ENCODE measurements at places on chromosomes 2 and 18. TPM values are rescaled to one million over a fixed set of nuclear protein-coding genes. Genes with fewer than 3 reads are reported as not detected.

DNA sequence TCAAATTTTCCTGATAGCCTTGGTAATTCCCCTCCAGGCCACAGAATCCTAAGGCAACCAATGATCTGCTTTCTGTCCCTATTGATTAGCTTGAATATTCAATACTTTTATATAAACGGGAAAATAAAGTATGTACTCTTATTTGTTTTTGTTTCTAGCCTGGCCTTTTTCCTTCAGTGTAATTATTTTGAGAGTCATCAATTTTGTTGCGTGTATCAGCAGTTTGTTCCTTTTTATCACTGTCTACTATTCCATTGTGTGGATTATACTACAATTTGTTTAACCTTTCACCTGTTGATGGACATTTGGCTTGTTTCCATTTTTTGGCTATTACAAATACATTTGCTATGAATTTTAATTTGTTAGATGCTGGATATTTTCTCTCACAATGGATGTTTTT is 39.2 kb upstream of the LRRC30 start:
- no peak for DNase-seq

GRCh38 chr2:237642038-237642734 is 14.8 kb downstream of the LRRFIP1 start:
- no peak for DNase-seq

DNA sequence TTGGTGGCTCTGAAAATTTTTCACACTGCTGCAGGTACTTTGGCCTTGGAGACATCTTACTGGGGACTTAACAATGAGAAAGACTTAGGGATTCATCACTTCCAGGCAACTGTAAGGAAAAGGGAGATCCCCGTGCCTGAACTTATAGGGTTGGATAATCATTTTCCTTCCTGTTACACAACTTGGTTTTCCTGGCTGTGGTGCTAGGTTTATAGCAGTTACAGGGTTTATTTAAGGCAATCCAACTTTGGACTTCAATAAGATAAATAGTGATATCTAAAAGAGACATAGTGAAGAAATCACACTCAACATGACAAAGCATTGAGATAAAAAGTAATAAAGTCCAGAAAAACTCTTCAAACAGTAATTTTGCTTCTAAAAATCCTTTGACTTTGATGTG is 70.2 kb upstream of the RAPH1 start:
- no peak for DNase-seq

DNA sequence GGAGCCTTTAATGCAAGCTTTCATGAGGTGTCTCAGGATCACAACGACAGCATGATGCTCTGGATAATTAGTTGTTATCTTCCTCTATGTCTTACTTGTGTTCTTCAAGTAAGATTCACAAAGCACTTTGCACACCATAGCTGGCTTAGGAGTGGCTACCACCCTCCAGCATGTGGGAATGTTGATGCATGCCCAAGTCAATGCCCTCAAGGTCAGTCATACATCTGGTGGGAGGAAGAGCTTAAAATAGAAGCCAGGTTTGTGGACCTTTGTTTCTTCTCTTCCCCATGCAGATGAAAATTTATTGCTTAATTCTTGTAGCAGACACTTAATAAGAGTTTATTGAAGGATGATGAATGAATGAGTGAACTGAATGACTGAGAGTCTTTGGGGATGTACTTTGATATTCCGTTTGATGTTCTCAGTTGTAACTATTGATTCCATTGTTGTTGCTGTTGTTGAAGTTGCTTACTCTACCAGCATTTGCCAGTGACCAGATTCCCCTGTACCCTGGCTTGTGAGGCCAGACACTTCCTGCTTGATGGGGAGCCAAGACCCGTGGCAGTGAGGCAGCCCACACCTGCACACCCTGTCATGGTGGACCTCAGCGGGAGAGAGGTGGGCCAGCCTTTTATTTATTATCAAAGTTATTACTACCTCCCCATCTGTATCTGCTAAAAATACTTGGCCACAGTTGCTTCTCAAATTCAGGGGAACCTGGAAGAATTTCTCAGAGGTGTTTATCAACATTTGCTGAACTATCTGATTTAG is 137.8 kb downstream of the LAMA3 start:
- DNase-seq = no peak

GRCh38 chr2:170335351-170335750 is 157.4 kb downstream of the MYO3B start:
- DNase-seq = no peak

DNA sequence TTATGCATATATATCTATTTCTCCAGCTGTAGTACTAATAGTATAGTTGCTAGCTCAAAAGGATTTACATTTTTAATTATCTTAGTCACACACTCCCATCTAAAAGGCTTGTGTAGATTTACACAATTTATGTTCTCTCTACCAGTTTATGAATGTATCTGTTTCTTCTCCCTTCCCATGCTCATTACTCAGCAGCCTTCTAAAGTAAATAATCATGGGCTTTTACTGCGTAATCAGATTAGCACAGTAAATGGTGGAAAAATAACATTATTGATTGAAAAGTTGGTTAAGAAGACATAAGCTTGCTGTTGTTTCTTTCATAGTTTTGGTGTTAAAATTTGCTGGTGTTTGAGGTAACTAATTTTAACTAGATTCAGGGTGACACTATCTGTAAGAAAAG is 81.8 kb downstream of the PTPN4 start:
- DNase-seq = no peak

DNA sequence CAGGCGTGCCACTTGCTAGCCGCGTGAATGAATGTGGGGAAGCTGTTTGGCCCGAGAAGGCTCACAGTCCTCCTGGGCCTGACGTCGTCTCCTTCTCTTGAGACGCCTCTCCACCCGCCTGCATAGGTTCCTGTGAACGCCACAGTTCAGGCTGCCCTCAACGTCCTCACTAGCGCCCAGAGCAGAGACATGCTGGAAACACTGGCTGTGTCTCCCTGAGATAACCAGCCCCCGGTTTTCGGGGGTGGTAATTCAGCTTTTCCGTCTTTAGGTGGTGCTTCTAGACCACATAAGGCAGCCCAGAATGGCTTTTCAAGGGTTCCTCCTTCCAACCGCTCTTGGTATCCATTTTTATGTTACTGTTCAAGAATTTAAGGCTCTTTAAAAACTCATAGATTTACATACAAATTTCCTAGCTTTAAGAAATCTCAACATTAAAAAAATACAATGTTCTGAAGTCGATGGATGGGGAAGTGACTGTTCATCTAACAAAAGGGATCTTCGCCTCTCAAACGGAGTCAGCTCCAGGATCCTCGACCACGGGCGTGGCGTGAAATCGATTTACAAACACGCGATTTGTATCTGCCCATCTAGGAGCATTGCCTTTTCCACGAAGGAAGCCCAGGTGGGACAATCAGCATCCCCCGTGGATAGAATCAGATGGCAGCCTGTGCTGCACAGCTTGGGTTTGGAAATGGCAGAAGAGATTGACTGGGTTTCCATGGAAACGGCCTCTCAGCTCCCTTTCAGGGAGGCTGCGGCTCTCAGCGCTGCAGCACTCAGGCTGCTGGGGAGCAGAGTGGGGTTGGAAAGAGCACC is 110.6 kb upstream of the PXDN start:
- DNase-seq = no peak

DNA sequence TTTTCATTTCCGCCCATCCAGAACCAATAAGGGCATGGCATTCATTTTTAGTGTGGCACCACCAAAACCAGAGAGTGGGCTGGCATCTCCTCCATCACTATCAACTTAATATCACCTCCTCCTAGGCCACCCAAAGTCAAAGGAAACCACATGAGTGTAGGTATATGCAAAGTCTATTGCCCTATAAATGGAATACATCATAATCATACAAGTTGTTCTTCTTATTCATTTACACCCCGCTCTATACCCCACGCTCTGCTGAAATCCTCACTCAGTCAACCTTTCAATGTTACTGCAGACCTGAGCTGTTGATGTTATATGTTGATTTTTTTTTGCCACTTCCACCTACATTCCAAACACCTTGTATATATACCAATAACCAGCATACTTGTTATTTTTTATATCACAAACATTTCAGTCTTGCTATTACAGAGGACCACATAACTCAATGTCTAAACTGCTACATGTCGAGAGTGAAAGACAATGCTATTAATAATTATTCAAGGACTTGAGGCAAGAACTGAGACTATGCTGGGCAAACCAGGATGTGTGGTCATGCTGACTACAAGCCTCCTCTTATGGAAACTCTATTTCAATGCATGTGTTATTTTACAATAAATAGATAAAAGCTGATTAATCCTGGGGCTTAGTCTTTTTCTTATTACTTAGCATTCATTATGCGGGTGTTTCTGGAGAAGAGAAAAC is 466.5 kb upstream of the ID2 start:
- no peak for DNase-seq

GRCh38 chr2:152492911-152493310 is 157.9 kb downstream of the FMNL2 start:
- DNase-seq = no peak

DNA sequence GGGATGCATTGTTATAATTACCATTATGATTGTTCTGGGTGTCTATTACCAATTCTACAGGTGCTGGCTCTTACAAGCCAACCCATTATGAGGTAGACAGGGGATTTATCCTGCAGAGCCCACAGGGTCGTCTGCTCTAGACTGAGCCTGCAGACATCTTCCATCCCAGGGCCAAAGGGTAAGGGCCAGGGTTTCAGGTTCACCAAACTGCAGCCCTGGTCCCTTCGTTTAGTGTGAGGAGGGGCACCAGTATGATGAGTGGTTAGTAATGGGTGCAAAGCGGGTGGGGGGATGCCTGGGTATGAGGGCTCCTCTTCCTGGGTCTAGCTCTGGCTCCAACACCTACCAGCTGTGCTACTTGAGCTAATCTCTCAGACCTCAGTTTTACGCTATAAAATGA is 1.2 kb upstream of the ARID5A start:
- DNase-seq = peak; percentile 26

- DNase-seq = no peak
Measured at GRCh38 chr2:225070811-225071210, 28.5 kb upstream of the DOCK10 start.

DNA sequence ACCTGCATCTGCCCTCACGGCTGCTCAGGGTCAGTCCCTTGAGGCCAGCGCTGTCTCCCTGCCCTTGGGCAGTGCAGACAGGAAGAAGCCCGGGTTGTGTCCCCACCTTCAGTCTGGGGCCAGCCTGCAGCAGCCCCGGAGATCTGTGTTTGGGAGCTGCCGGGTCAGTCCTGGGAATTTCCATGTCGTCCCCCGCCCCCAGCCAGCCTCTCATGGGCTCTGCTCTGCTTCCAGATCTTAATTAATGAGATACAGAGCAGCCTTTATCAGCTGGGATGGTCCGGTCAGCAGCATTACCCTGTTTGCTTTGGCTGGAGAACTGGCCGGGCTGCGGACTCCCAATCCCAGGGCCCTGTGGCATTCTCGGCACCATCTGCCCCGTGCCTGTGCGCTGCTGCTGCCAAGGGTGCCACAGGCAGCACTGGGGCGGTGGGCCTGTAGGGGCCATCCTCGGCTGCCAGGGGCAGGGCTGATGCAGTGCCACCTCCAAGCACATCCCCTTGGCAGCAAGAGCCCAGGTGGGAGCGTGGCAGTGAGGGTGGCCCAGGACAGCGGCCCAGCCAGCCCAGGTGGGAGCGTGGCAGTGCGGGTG is 2.4 kb downstream of the BOK start:
- DNase-seq = peak; percentile 59

GRCh38 chr2:47833516-47833968 is 50.6 kb downstream of the MSH6 start:
- DNase-seq = no peak

GRCh38 chr2:218429911-218430692 is 11.2 kb downstream of the VIL1 start:
- DNase-seq = peak; percentile 46

- DNase-seq = no peak
Measured at GRCh38 chr2:142280831-142281230, 150.0 kb upstream of the LRP1B start.

DNA sequence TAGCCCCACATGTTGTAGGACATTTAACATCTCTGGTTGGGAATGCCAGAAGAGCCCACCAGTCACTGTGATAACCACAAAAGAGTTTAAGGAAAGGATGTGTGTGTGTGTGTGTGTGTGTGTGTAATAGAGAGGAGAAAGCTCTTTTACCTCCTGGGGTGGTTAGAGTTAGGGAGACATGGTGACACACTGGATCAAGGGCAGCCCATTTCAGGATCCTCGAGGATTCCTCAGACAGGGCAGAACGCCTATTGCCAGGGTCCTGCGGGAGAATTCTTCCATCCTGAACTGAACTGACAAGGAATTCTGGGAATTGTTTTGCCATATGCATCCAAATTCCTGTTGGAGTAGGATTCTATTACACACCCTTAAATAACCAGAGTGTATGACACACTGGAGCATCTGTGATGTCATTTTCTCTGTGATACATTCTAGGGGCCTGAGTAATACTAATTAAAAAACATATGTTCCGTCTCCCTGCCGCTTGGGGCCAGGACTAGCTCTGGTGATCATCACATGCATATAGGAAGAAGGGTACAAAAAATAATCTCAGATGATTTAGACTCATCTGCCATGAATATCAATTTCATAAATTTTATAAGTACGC is 156.4 kb upstream of the MMADHC start:
- DNase-seq = no peak

- DNase-seq = no peak
Measured at GRCh38 chr2:62465741-62466502, 40.1 kb downstream of the TMEM17 start.

DNA sequence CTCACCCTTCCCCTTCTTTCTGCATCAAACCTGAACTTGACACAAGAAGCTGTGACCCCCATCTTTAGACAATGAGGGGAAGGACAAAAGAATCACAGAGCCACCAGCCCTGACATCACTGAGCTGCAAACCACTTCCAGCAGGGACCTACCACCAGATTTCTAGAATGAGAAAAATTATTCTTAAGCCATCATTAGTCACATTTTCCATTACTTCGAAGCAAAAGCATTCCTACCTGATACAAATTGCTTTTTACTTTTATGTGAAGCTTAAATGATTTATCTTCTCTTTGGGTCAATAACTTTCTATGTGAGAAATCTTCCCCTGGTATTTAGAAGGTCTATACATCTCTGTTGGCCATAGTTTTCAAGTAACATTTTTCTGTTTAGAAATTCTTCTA is 134.8 kb downstream of the TCF4 start:
- no peak for DNase-seq

GRCh38 chr18:7562491-7562890 is 4.6 kb upstream of the PTPRM start:
- DNase-seq = no peak

DNA sequence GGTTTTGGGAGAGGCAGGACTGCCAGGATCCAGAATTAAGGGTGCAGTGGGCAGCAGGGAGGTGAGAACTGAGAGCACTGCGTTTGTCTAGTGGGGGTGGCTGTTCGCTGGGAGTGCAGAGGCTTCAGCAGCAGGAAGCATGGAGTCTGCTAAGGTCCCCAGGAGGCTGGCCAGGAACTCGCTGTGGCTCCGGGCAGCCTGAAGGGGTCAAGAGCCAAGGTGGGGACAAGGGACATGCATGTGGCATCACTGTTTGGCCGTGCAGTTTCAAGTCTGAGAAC is 43.2 kb upstream of the SEMA4C start:
- DNase-seq = no peak

TCF23 gene
- total RNA-seq = not detected

CYS1 gene
- 4.5 TPM for total RNA-seq

MTA3 gene
- total RNA-seq = 34.3 TPM

ATP8B1 gene
- 30.7 TPM for total RNA-seq

ARHGAP25 gene
- 31.8 TPM for total RNA-seq

RFTN2 gene
- total RNA-seq = 12.3 TPM

REG3G gene
- not detected for total RNA-seq

CPO gene
- total RNA-seq = not detected

PPIL3 gene
- 31.2 TPM for total RNA-seq

FNDC4 gene
- 2.0 TPM for total RNA-seq

Data from upper lobe of right lung (tissue), 1 donor.